ENCODE measurements at places on chromosomes 3 and 15.

- H3K27me3 ChIP-seq, result no peaks in the 10 kb centered on the region
- H3K36me3 ChIP-seq, result peaks cover 26% of the 10 kb centered on the region
- peak overlapping the region; percentile 35 for H3K27ac ChIP-seq
- no peak for DNase-seq
- H3K4me1 ChIP-seq, result peaks cover 8% of the 10 kb centered on the region
- peak overlapping the region; percentile 89 for H3K4me3 ChIP-seq
Measured at GRCh38 chr3:23916152-23916885, 471 bp downstream of the NKIRAS1 start.

DNA sequence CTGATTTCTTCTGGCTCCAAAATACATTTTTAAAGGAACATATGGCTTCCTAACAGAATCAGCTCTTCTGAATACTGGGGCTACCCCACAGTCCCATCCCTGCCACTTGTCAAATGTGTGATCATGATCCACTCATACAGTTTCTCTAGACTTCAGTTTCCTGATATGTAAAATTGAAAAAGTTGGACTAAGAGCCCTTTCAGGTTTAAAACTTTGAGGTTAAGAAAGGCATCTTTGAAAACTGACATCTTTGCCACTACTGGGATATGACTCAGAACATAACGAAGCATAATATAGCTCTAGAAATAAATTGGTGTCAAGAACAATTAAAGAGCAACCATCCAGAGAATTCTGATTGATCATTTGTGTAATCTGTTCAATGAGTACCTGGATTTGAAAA lies 248.3 kb downstream of the IL5RA start:
- DNase-seq, result no peak
- no peaks in the 10 kb centered on the region for H3K4me1 ChIP-seq
- no peak overlapping the region for H3K27ac ChIP-seq
- H3K4me3 ChIP-seq, result no peak overlapping the region
- no peaks in the 10 kb centered on the region for H3K27me3 ChIP-seq

GRCh38 chr3:18132991-18133390 lies 292.1 kb downstream of the SATB1 start:
- H3K4me3 ChIP-seq, result no peak overlapping the region
- DNase-seq, result no peak
- no peaks in the 10 kb centered on the region for H3K36me3 ChIP-seq
- H3K27me3 ChIP-seq, result no peaks in the 10 kb centered on the region
- H3K27ac ChIP-seq, result no peak overlapping the region
- no peaks in the 10 kb centered on the region for H3K4me1 ChIP-seq

DNA sequence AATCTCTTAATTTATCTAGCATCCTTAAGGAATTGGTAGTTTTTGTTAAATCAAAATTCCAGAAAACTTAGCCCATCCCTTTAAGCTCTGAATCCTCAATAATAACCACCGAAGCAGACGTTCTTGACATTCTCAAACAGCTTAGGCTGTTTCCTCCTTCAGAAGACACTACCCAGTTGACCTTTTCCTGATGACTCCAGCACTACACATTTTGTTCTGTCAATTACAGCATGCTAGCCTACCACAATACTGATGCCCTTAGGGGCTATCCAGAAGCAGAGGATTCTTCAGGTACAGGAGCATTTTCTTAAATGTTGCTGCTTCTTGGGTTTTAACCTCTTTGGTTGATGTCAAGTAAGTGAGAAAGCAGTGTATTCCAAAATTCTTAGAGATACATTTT lies 33.4 kb downstream of the ETV5 start:
- no peak for DNase-seq
- no peak overlapping the region for H3K4me3 ChIP-seq
- H3K36me3 ChIP-seq, result peaks cover 8% of the 10 kb centered on the region
- H3K4me1 ChIP-seq, result no peaks in the 10 kb centered on the region
- no peak overlapping the region for H3K27ac ChIP-seq
- no peaks in the 10 kb centered on the region for H3K27me3 ChIP-seq

DNA sequence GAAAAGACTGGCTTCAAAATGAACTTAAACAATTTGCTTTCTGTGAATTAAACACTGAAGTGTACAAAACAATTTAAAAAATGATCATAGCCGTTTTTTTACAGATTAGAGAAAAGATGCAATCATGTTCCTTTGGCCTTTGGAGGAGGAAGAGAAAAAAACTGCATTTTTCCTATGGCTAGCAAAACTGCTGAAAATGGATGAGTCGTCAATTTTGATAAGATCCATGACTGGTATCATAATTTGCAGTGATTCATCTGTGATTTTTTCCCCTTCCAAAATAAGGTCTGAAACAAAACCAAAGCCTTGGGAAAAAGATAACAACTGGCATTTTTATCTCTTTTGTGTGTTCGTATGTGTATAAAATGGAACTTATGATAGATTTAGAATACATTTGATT lies 255.6 kb upstream of the SATB1 start:
- H3K27ac ChIP-seq, result no peak overlapping the region
- no peaks in the 10 kb centered on the region for H3K36me3 ChIP-seq
- H3K27me3 ChIP-seq, result no peaks in the 10 kb centered on the region
- no peak for DNase-seq
- no peak overlapping the region for H3K4me3 ChIP-seq

DNA sequence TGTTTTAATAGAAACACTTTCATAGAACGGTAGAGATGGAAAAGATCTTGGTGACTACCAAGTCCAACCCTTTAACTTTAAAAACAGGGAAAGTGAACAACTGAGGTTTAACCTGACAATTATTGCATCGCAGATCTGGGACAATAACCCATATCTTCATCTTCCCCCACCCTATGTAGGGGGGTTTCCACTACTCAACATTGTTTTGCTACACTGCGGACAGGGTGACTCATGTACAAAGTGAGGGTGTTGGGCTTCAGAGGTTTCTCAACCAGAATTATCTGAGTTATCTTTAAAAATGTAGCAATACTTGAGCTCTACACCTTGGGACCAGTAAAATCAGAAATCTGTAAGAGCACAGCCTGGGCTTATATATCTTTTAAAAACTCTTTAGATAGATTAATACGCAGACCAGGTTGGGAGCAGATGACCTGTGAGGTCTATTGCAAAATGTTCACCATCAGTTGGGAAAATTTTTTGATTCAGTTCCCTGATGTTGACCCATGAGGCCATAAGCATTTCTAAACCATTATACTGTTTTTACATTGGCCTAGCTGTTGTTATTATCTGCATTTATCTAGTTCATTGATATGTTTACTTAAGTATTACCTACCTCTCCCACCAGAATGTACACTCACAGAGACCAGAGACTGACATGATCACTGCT lies 103.6 kb upstream of the ICE2 start:
- no peak for DNase-seq
- H3K27me3 ChIP-seq, result no peaks in the 10 kb centered on the region
- no peaks in the 10 kb centered on the region for H3K36me3 ChIP-seq

- H3K4me1 ChIP-seq, result no peaks in the 10 kb centered on the region
- H3K27ac ChIP-seq, result no peak overlapping the region
- no peak for DNase-seq
Measured at GRCh38 chr15:100495861-100496260, 32.9 kb downstream of the CERS3 start.

DNA sequence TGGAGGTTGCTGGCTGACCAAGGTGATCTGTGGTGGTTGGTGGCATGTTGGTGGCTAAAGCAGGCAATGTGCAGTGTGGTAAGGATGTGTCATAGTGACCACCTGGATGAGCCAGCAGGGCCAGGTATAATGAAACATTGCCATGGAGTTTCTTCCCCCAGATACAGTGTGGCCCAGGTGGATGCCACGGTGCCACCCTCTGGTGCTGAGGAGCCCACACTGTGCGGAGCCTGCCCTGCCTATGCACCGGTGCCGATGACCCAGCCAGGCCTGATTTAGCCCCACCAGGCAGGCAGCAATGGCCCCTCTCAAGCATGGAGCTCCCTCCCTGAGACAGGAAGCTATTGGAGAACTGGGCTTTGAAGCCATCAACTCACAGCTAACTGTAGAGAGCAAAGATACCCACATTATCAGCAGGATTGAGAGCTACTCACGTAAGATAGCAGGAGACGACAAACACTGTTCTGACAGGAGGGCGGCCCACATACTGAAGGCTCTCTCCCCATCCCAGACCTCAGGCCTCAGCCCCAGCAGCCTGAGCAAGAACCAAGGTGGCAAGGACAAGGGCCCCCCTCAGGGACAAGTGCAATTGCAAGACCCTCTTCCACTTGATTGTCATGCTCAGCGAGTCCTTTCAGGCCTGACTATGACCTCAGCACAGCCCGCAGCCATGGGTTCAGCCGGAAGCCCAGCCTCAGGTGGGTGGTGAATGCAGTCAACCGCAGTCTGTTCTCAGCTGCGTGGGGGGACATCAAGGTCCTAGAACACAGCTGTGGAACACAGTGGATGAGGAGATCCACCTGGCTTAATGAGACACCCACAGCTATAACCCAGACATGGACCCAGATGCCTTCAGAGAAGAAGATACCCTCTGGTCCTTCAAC lies 82.8 kb upstream of the CDV3 start:
- no peaks in the 10 kb centered on the region for H3K36me3 ChIP-seq
- DNase-seq, result no peak
- no peak overlapping the region for H3K4me3 ChIP-seq
- H3K4me1 ChIP-seq, result peaks cover 6% of the 10 kb centered on the region

- H3K4me3 ChIP-seq, result no peak overlapping the region
- no peak overlapping the region for H3K27ac ChIP-seq
- H3K27me3 ChIP-seq, result no peaks in the 10 kb centered on the region
- no peaks in the 10 kb centered on the region for H3K4me1 ChIP-seq
Measured at GRCh38 chr3:150931745-150932144, 26.5 kb upstream of the MINDY4B start.

GRCh38 chr3:67712259-67712658 lies 57.8 kb upstream of the SUCLG2 start:
- H3K36me3 ChIP-seq, result no peaks in the 10 kb centered on the region
- H3K27me3 ChIP-seq, result no peaks in the 10 kb centered on the region
- no peak overlapping the region for H3K27ac ChIP-seq
- H3K4me1 ChIP-seq, result peaks cover 3% of the 10 kb centered on the region
- no peak for DNase-seq

DNA sequence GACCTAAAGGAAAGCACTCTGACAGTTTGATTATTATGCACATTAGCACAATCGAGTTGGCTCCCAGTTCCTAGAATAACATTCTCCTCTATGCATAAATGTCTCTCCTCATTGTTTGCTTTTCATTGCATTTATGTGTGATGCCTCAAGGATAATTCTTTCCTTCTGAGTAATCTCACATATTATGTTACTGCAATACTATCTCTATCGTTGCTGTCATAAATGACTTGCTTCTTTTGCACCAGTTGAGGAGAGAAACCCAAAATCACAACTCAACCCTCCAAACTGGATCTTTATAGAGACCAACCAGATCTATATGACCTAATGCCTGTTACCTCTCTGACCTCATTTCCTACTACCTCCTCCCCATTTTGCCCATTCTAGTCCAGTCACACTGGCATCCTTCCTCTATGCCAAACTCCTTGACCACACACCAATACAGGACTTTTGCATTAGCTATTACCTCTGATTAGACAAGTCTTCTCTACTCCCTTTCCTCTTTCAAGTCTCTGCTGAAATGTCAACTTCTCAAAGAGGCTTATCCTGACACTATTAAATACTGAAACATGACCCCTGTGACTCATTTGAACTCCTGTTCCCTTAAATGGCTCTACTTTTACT lies 1026.0 kb downstream of the TUSC7 start:
- no peaks in the 10 kb centered on the region for H3K36me3 ChIP-seq
- DNase-seq, result no peak
- H3K27me3 ChIP-seq, result peaks cover 1% of the 10 kb centered on the region
- H3K27ac ChIP-seq, result no peak overlapping the region

DNA sequence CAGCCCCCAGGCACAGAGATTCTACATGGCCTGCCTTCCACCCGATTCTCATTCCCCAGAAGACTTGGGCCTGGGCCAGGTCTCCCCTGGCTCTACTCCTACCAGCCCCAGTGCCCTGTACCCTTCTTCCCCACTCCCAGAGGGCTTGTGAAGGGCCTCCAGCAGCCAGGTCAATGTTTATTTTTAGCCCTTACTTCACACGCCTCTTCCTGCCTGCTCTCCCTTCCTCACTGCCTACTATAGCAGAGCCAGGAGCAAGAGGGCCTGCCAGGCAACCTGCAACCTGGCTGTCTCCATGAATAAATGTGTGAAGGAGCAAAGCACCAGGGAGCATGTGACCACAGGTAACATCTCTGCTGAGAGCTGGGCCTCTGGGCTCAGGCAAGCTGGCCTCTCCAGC lies 26.4 kb upstream of the APEH start:
- H3K36me3 ChIP-seq, result no peaks in the 10 kb centered on the region
- H3K27ac ChIP-seq, result no peak overlapping the region
- H3K4me3 ChIP-seq, result no peak overlapping the region

- no peak for DNase-seq
- no peaks in the 10 kb centered on the region for H3K36me3 ChIP-seq
- H3K4me1 ChIP-seq, result no peaks in the 10 kb centered on the region
- H3K27me3 ChIP-seq, result no peaks in the 10 kb centered on the region
- no peak overlapping the region for H3K27ac ChIP-seq
Measured at GRCh38 chr15:95799286-95800200, 531.0 kb upstream of the NR2F2 start.

- H3K36me3 ChIP-seq, result no peaks in the 10 kb centered on the region
- H3K4me3 ChIP-seq, result no peak overlapping the region
- no peak overlapping the region for H3K27ac ChIP-seq
- H3K27me3 ChIP-seq, result no peaks in the 10 kb centered on the region
Measured at GRCh38 chr15:55218056-55218455, 21.3 kb upstream of the RSL24D1 start.

DNA sequence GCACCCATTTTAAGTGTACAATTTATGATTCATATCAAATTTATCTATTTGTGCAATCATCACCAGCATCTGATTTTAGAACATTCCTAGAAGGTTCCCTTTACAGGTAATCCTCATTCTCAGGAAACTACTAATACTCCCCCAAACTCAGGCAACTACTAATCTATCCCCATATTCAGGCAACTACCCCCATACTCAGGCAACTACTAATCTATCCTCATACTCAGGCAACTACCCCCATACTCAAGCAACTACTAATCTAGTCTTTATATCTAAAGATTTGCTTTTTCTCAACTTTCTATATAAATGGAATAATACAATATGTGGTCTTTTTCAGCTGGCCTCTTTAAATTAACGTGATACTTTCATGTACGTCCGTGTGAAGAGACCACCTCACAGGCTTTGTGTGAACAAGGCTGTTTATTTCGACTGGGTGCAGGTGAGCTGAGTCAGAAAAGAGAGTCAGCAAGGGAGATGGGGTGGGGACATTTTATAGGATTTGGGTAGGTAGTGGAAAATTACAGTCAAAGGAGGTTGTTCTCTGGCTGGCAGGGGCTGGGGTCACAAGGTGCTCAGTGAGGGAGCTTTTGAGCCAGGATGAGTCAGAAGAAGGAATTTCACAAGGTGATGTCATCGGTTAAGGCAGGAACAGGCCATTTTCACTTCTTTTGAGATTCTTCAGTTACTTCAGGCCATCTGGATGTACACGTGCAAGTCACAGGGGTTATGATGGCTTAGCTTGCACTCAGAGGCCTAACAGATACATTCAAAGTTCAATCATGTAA lies 1444.5 kb upstream of the CADM2 start:
- peak; percentile 49 for DNase-seq
- no peaks in the 10 kb centered on the region for H3K27me3 ChIP-seq
- H3K4me1 ChIP-seq, result peaks cover 13% of the 10 kb centered on the region
- H3K4me3 ChIP-seq, result no peak overlapping the region
